ENCODE measurements at places on chromosomes 5 and 9.

DNA sequence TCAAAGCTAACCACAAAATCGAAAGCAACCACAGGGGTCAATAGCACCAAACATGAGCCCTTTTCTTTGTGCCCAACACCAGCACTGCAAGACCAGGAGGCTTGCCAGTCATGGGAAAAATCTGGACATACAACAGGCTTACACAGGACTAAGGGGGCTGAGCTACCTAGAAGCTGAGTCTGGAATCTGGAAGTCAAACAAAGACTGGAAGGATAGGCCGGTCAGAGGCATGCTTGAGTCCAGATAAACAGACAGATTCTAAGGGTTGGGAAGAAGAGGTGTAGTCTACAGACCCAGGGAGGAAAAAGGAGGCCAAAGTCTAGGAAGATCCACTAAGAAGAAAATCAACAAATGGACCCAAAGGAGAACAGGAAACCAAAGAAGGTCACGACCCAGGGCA is 73.3 kb downstream of the MYO10 start:
- DNase-seq: no peak

- no peak for DNase-seq
Observed at GRCh38 chr9:131650254-131650653, 89.6 kb downstream of the RAPGEF1 start.

DNA sequence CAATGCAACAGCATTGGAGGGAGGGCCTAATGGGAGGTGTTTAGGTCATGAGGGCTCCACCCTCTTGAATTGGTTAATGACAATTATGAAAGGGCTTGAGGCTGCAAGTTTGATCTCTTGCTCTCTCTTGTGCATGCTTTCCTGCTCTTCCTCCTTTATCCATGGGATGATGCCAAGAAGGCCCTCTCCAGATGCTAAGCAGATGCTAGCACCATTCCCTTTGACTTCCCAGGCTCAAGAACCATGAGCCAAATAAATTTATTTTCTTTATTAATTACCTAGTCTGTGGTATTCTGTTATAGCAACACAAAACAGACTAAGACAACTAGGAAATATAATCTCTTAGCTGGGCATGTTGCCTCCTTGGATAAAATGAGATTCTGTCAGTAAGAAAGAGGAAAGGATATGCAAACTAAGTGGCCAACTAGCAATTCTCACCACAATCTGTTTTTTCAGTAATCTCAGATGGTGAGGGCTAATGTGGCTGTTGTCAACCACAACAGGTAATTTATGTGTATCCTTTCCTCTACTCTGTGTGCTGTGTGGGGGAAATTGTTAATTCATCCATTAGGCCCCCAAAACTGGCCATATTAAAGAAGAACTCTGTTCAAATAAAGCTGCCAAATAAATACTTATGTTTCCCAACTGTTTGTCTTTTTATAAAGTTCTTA is 269.1 kb upstream of the CD180 start:
- DNase-seq: no peak

DNA sequence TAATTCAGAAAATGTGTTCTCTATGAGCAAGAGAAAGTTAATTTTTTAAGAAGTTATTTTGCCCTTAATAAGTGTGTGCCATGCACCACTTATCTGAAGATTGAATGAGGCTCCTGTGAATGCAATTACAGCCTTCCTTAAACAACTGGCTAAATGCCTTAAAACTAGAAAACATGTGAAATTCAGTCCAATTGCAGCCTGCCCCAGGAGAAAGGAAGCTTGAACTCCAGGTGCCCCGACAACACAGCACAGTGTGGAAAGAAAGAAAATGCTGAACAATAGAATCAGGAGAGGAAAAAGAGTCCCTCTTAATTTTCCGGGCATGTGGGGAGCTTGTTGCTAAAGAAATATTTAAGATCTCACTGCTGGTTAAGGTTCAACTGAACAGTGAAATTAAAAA is 8.8 kb downstream of the LHFPL2 start:
- DNase-seq: no peak

DNA sequence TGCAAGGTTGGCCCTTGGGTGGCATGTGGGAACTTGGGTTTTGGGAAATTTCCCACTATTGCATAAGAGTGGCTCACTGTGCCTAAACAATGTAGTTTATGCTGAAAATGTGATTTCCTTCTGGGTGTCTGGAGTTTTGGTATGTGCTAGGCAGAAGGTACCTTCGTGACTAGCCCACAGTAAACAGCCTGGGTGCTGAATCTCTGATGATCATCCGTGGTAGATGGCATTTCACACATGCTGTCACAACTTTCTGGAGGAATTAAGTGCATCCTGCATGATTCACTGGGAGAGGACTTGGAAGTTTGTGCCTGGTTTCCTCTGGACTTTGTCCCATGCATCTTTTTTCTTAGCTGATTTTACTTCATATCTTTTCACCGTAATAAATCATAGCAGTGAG is 64.5 kb downstream of the LNPEP start:
- DNase-seq: no peak

GRCh38 chr5:56282216-56282615 is 49.1 kb upstream of the ANKRD55 start:
- DNase-seq: no peak

- DNase-seq: no peak
Observed at GRCh38 chr9:89536145-89536574, 38.2 kb upstream of the SEMA4D start.

DNA sequence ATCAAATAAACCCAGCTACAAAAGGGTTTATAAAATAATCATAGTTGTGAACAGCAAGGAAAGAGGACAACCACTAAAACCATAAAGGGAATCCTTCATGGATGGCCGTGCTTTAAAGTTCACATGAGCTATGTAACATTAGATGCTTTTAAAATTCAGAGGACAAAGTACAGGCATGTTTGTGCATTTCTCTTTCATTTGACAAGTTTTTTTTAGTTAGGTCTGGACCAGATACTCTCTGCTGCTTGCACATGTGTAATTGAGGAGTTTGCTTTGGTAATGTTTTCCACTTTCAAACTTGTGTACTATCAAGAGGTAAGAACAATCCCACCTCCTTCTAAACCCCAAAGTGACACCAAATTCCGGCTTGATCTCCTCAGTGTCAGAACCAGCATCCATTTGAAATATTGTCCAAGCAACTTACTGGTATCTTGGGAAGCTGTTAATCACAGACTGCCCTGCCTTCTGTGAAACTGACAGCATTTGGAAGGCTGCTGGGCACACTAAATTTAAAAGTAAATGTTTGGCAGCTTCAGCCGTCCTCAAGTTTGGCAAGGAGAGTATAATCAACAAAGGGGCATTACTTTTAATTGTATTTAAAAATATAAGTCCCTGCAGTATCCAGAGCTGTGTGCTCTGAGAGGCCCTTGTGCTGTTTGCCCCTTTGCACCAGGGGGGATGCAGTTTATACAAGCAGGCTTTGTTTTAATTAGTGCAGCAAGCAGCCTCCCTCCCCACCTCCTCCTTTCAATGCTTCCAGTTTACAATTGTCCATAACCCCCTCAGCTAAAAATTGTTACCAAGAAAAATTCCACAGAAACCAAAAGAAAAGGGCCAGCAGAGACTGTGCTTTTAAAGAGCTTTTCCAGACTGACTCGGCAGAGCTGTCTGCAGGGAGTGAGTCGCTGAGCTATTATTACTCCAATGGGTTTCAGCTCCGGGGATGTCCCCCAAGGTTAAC is 328.3 kb upstream of the MPDZ start:
- no peak for DNase-seq

DNA sequence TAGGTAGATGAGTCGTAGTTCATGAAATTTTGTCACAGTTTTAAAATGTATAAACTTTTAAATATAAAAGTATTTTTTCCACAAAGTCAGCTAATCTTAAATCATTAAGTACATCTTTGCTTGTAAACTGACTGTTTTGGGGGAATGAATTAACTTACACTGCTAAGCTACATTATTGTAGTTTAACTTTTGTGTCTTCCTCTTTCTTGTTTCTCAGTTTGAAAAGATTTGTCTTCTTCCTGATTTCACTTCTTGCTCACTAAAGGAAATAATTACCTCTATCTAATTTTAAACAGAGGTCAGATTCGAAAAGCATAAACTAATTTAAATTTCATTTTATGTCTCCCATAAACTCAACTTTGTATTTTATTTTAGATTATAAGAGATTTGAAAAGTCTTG is 5.7 kb downstream of the NIPSNAP3B start:
- DNase-seq: no peak

DNA sequence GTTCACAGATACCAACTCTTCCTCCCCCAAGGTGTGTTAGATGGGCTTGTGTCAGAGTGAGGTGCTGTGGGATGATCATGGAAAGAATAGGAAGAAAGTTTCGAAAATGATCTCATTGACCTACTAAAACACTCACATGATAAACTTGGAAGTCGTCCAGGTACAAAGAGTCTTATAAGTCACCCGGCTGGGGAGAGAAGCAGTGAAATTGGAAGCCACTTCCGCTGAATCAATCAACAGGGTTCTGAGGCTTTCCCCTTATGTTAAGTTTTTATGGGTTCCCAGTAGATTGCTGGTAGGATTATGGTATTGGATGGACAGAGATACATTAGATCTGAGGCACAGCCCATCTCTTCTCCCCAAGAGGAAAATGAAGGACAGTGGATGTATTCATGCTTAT is 218.8 kb upstream of the MSX2 start:
- no peak for DNase-seq

- DNase-seq: no peak
Observed at GRCh38 chr9:121837113-121837961, 185.9 kb downstream of the DAB2IP start.

GRCh38 chr5:66655395-66656324 is 59.5 kb downstream of the MAST4 start:
- no peak for DNase-seq

GRCh38 chr5:33287242-33287641 is 153.5 kb upstream of the TARS1 start:
- no peak for DNase-seq

GRCh38 chr9:16155878-16156277 is 603.0 kb downstream of the CCDC171 start:
- DNase-seq: no peak

DNA sequence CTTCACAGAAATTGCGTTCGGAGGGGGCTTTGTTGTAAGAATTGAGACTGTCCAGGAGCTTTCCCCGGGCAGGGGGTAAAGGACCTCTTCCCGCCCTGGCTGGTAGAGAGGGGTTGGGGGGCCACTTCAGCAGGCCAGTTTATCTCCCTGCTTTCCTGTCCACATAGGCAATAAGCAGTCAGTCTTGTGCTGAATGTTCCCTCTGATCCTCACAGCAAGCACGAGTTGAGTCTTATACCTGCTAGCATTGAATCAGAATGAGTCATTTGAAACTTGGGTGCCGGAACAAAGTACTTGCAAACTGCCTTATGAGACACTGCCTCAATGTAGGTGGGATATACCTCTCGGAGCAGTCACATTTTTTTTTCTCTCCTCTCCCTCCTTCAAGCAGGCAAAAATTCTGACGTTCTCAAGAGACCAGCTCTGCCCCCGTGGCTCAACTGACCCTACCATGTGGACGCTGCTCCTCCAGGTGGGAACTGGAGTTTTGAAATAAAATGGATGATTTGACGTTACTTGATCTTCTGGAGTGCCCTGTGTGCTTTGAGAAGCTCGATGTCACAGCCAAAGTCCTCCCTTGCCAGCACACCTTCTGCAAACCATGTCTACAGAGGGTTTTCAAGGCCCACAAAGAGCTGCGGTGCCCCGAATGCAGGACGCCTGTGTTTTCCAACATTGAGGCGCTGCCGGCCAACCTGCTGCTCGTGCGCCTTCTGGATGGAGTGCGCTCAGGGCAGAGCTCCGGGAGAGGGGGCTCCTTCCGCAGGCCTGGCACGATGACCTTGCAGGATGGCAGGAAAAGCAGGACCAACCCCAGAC is 1.3 kb downstream of the SH3RF2 start:
- DNase-seq: no peak

DNA sequence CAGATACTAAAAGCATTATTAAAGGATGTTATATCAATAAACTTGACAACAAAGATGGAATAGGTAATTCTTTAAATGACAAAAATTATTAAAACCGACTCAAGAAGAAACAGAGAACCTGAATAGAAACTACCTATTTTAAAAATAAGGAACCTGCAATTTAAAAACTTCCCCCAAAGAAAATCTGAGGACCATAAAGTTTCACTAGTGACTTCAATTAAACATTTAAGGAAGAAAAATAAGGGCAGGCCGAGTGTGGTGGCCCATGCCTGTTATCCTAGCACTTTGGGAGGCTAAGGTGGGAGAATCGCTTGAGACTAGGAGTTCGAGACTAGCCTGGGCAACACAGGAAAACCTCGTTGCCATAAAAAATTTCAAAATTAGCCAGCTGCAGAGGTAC is 99.6 kb downstream of the FANCC start:
- no peak for DNase-seq

DNA sequence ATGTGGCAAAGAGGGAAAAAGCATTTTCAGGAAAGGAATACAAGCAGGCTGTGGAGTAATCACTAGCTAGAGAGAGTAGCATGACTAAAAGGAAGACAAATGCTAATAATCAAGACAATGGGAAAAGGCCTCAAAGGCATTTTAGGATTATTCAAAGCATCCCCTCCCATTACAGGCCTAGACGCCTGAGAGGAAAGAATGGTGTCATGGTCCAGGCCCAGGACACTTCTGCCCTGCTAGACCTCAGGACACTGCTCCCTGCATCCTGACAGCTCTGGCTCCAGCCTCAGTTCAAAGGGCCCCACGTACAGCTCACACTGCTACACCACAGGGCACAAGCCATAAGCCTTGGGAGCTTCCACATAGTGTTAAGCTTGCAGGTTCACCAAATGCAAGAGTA is 40.8 kb upstream of the SHISAL2B start:
- DNase-seq: no peak

GRCh38 chr5:61767231-61768080 is 435.4 kb downstream of the ZSWIM6 start:
- DNase-seq: no peak

DNA sequence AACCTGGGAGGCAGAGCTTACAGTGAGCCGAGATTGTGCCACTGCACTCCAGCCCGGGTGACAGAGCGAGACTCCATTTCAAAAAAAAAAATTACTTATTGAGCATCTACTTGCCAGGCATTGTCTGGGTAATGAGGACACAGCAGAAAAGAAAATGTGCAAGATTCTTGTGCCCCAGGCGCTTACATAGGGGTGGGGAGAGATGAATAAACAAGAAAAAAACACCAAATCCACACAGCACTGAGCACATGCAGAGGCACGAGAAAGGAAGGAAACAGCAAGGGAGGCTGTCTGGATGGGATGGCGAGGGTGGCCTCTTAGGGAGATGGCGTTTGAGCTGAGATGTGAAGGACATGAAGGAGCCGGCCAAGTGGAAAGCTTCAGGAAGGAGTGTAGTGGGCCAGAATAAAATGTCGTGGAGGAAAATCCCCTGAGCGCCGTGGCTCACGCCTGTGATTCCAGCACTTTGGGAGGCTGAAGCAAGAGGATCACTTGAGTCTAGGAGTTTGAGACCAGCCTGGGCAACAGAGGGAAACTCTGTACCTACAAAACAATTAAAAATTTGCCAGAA is 13.9 kb downstream of the DYNC2I2 start:
- no peak for DNase-seq
